Frontal cortex (tissue), 4 donors: ENCODE measurements at places on chromosomes 1 and 21.

DNA sequence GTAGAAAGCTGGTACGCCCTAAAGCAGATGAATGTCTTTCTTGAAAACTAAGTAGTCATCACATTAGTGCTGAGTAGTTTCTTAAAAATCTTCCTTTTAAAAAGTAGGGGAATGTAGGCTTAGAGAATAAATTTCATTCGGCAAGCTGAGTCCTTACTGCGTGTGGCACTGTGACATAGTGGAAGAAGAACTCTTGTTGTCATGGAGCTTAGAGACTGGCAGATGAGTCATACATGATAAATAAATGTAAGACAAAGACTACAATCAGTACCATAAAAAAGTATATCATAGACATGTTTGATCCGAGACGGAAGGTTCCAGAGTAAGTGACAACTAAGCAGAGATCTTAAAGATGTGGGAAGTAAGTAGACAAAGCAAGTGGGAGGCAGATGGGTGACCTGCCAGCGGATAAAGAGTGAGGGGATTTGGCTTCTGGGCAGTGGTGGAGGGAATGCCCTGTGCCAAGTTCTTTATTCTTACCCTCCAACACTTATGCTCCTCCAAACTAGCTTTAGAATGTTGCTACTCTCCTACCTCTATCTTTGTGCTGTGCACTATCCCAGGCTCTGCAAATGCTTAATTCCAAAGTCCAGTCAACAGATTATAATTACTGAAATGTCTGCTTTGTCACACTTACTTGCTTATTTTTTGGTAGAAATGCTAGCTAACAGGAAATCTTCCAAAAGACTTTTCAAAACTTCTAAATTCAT lies 608.5 kb upstream of the USP24 start:
- DNase-seq: no peak

GRCh38 chr1:243421784-243422183 lies 165.9 kb downstream of the SDCCAG8 start:
- no peak for DNase-seq

DNA sequence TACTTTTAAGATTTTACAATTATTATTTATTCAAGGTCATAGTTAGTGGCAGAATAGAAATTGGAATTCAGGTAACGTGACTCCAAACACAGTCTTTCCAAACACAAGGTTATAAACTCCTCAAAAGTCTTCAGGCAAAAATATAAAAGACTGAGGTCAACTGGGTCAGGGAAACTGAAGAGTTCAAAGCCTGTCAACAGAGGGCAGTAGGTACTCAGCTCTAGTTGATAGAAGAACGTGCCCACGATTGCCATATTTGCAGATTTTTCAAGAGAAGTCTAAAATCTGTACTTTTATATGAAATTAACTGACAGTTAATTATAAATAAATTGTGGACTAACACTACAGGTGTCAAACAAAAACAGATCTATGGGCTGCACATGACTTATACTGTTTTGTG lies 135.0 kb downstream of the LHX4 start:
- no peak for DNase-seq

DNA sequence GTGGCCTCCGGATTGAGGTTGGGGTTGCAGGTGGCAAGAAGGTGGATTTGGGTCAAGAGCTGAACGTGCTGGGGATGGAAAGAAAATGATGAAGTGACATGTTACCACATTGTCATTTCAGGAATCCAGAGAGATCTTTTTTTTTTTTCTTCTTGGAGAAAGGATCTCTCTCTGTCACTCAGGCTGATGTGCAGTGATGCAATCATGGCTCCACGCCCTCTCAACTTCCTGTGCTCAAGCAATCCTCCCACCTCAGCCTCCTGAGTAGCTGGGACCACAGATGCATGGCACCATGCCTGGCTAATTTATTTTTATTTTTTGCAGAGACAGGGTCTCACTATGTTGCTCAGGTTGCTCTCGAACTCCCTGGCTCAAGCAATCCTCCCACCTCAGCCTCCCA lies 80.6 kb downstream of the GON4L start:
- DNase-seq: no peak

DNA sequence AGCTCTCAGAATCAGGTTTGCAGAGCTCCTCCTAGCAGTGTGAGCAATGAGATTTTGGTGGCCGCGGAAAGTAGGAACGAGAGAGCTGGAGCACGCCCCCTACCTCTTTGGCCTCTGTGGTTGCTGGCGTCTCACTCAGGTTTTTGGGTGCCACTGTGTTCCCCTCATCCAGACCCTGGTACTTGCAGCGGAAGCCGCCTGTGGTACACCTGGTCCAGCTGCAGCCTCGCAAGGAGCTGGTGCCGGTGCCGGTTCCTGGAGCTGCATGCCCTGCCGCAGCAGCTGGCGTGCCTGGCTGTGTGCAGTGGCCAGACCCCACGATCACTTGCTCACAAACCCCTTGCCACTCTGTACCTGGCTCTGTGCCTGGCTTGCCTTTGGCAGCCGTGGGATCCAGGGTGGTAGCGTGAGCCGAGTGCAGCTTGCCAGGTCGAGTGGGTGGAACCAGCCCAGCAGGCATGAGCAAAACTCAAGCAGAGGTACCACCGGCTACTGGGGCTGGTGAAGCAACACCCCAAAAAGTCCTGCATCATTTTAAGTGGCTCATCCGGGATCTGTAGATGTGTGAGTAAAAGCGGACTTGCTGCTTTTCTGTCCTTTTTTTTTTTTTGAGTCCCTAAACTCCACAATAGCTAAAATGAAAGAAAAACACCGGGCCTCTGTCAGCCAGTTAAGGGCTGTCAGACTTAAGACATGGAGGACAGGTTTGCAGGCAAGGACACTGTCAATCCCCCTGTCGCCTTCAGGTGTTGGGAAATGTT lies 844.9 kb downstream of the KCNT2 start:
- DNase-seq: no peak

DNA sequence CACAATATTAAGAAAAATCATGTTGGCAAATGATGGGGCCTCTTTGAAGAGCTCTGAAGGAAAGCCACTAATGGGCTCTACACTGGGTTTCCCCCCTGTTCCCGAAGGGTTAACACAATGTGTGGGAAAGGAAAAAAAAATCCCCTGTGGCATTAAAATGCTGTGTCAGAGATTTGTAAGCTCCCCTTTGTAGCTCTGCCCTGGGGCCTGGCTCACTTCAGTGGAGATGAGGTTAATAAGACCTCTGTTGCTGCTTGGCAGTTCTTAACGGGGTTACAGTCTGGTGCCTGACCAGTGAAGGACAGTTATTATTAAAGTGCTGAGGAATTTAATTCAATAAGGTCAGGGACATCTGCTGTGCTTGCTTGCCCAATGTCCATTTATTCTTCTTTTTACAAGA lies 129.7 kb upstream of the UBE2U start:
- DNase-seq: no peak

GRCh38 chr1:33377013-33377412 lies 53.9 kb downstream of the PHC2 start:
- no peak for DNase-seq

- DNase-seq: no peak
These were observed 33.5 kb downstream of the NEK2 start for GRCh38 chr1:211641942-211642341.

GRCh38 chr1:89757532-89757931 lies 63.3 kb upstream of the LRRC8D start:
- DNase-seq: no peak

- DNase-seq: no peak
These were observed 91.7 kb upstream of the IVNS1ABP start for GRCh38 chr1:185408700-185409270.

DNA sequence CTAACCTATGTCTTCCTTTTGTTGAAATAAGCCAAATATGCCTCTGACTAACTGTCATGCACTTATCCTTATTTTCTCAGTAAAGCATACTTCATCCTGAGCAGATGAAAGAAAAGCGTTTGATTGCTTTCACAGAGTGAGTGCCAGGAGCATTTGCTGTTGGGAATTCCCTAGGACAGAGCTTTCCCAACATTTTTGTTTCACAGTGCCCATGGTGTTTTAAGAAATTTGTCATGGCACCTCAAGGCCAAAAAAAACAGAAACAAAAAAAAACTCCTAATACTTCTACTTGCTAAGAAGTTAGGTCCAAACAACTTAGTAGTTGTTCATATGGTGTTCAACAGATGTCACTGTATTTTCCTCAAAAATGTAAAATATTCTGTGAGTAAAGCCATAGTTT lies 120.8 kb upstream of the BMP8A start:
- no peak for DNase-seq

- DNase-seq: no peak
These were observed 11.5 kb downstream of the MCL1 start for GRCh38 chr1:150567717-150568593.

DNA sequence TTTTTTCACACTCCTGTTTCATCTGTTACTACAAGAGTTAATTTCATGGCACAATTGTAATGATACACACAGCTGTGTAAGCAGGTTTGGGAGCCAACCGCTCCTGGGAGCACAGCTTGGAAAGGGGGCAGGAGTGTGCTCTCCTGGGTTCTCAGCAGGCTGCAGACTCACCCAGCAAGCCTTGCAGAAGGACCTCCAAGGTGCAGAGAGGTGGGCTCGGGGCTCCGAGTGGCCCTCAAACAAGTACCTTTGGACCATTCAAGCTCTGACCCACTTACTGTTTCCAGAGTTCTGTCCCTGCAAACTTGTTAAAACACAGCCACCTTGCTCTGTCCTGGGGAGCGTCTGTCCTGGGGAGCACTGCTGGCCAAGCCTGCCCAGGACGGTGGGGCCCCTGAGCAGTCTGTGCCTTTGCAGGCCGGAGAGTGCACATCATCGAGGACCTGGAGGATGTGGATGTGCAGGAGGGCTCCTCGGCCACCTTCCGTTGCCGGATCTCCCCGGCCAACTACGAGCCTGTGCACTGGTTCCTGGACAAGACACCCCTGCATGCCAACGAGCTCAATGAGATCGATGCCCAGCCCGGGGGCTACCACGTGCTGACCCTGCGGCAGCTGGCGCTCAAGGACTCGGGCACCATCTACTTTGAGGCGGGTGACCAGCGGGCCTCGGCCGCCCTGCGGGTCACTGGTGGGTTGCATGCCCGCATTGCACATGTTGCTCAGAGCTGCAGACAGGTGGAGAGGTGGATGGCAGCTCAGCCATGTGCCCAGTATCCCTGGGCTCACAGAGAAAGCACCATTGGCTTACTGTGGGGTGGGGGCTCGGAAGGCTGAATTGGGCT lies 78.0 kb downstream of the OBSCN start:
- no peak for DNase-seq

DNA sequence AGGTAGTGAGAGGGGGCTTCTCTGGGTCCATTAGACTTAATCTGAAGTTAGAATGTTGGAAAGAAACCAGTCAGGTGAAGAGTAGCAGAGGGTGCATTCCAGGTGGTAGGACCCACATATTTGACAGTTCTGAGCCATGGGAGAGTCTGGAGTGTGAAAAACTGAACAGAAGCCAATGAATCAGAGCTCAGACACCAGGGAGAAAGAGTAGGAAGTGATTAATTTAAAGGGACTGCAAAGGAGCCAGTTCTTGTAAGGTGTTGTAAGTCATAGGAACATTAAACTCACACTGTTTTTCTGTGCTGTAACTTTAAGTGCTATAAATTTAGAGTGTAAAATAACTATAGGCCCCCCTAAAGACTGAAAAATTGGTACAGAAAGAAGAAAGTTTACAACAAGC lies 5.9 kb upstream of the DHX9 start:
- DNase-seq: no peak

DNA sequence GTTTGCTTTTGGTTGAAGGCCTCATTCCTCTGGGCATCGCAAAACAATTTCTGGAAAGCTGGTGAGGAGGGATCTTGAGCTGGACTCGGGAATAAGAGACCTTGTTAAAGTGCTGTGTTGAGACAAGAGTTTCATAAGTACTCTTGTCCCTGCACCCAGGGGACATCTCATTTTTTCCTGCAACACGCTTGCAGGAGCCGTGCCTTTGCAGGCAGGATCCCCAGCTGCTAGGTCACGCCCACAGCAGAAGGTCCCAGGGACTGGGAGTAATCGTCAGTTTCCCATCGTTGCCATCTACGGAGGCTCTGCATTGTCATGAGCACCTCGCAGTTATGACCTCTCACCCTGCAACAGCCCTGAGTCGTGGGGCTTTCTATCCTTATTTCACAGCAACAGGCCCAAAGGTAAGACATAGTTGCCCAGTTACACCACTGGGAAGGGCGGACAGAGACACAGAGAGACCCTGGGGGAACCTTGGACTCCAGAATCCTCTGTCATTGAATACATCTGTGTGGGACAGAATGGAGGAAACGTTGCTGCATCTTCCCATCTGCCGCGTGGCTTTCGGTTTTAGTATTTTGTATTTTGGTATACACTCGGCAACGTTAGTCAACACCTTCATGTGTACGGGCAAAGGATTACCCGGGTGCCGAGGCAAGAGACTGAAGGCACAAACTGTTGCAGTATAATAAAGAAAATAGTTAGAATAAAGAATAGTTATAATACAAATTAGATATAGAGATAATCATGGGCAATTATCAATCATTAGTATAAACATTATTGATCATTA lies 60.4 kb upstream of the DMRTB1 start:
- DNase-seq: no peak

DNA sequence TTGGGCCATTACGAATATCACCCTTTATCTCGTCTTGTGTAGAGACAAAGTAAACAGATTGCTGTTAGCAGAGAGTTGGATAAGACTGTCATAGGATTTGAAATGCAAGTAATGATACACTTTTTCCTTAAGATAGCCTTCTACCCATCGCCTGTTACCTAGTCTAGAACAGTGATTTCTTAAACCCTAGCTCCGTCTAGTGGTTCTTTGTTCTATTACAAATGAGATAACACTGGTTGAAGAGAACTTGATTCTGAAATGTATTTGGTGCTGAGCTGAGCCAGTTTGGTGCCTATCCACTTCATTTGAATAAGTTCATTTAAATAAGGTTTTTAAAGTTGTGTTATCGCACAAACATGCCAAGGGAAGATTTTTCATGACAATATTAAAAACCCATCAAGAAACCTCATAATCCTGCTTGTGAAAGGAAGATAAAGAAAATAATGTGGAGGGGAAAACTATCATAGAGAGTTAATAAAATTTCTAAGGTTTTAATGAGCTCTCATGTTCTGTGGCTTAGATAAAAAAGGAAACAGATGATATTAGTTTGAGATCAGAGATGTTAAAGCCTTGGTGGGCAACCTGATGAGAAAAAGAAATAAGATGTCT lies 1.5 kb upstream of the KCNH1 start:
- no peak for DNase-seq

DNA sequence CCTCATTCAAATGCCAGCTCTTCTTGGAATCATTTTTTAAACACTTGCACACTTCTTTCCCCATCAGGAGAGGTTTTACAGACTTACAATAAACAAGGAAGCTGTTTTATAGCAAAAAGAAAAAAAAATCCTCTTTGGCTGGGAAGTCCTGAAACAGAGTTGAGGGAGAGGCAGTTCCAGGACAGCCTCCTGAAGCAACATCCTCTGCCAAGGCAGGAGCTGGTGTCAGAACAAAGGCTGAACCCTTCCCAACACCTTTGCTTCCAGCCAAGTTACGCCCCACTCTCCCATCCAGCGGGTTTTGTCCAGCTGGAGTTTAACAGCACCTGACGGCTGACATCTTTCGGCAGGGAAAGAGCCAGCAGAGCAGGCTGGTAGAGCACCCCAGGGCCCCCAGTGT lies 287.8 kb downstream of the RRAGC start:
- DNase-seq: peak; percentile 55

- no peak for DNase-seq
These were observed 19.5 kb downstream of the GPBP1L1 start for GRCh38 chr1:45666836-45667235.

GRCh38 chr1:156012051-156012817 lies 8.5 kb downstream of the SSR2 start:
- DNase-seq: no peak
